Mesenchymal stem cell (in vitro differentiated cells and primary cell): ENCODE measurements at places on chromosomes 7 and 10.
A peak's percentile ranks its signal among the peaks of the same experiment; 100 is the strongest.

DNA sequence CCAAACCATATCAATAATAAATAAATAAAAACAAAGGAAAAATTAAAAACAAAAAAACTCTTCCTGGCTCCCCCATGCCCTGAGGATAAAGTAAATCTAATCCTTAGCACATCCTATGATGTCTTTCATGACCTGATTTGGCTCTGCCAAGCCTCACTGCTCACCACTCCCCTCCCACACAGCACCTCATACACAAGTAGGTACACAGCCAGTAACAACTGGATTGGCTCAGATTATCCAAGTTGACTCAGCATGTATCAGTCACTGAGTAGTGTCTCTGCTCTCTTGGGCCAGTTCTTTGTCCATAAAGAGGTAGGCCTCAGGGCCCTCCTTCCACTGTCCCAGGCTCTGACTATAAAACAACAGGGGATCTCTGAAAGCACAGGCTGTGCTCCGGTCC lies 99.6 kb downstream of the STRA8 start:
- no peak for DNase-seq

DNA sequence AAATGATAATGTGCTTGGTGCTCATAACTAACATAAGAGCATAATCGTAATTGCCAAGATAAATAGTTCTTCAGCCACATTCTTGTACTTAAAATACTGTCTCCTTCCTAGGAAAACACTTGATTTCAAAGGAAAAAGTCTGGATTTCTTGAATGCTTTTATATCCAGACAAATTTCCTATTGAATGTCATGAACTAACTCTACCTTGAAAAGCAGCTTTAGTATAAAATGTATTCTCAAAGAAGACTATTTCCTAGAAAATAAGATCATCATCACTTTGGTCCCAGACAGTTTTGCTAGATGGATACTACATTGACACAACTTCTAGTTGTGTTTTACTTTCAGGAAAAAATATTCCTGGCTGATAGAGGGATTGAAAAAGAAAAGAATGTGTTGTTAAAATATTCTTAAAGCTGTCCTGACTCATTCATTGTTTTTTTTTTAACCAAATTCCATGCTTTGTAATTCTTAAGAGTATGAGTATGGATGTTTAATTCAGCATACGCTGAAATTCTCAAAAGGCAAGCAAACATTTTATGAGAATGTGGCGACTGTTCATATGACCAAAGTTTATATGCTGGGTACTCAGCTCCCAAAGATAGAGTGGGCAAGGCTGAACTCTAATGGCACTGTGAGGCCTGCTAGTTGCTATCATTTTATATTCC lies 106.1 kb downstream of the PPP1R3A start:
- DNase-seq = no peak

DNA sequence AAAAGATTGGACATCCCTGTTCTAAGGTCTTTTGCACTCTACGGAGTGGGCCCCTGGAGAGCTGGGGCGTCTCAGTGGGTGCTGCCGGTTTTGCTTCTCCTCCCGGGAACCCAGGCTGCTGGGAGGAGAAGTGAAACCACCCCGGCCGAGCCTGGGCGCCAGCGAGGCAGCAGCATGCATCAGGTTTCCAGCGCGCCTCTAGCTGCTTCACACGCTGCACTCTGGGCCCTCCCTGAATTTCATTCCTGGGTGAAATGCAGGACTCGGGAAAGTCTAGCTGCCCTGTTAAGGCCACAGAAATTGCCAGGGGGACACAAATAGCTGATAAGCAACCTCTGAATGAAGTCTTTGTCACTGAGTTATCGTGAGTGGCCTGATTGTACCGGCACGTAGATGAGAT lies 127.4 kb downstream of the TRRAP start:
- no peak for DNase-seq

DNA sequence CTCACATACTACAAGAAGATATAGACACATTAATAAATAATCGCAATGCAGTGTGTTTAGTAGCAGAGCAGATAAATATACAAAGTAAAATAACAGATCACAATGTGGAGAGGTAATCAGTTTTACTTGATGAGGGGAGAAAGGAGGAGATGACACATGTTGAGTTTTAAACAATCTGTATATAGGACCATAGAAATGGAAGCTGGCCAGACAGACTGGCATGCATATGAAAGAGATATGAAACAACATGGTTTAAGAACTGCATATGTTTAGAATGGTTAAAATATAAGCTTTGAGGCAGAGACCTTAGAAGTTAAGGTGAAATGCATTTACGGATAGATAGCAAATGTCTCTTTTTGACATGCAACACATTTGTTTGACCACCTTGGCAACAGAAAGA lies 19.8 kb upstream of the CCDC7 start:
- DNase-seq = no peak

- DNase-seq = no peak
Observed at GRCh38 chr10:110863361-110863760, 8.4 kb upstream of the PDCD4 start.

- DNase-seq = peak; percentile 37
Observed at GRCh38 chr7:20146451-20146850, 70.7 kb downstream of the MACC1 start.

DNA sequence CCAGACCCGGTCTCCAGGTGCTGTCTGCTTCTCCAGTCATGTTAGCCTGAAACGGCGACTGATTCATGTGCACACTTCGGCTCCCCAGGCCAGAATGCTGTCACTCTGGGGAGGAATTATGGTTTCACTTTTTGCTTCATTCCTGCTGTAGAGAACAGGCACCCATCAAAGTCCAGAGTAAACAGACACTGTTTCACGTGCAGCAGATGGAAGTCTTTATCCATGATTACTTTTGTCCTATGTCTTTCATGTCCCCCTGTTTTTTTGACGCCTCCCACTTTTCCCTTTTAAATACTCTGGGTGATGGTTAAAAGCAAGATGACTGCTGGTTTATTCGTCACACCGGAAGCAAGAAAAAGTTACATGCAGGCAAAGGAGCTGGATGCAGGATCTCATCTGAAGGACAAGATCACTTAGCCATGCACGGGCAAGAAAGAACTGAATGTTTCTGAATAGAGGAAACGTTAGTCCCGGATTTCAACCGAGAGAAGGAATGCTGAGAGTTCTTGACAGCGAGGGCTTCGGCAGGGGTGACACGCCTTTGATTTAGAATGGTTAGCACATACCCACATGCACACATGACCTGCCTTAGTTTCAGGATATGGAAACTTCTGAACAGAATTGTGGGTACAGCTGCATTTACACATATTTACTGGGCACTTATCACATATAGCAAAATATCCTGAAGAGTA lies 250.0 kb upstream of the KLF6 start:
- peak; percentile 58 for DNase-seq

DNA sequence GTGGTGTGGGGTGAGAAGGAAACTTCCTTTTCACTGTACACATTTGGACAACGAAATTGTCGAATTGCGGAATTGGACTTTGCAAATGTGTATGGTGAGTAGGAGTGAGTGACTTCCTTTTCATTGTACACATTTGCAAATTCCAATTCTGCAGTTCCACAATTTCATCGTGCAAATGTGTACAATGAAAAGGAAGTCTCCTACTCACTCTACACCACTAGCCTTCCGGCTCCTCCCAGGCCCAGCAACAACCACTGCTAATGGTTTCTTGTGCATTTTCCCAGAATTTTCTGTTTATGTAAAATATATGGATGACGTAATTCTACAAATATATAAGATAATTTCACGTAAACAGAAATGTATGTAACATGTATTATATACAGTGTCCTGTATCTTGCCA lies 118.5 kb downstream of the ARL4A start:
- DNase-seq = no peak

- no peak for DNase-seq
Observed at GRCh38 chr10:114655671-114656070, 2.4 kb downstream of the ABLIM1 start.

GRCh38 chr10:45515630-45516029 lies 141.6 kb downstream of the ALOX5 start:
- no peak for DNase-seq

GRCh38 chr7:99195867-99196266 lies 12.0 kb downstream of the KPNA7 start:
- DNase-seq = no peak

DNA sequence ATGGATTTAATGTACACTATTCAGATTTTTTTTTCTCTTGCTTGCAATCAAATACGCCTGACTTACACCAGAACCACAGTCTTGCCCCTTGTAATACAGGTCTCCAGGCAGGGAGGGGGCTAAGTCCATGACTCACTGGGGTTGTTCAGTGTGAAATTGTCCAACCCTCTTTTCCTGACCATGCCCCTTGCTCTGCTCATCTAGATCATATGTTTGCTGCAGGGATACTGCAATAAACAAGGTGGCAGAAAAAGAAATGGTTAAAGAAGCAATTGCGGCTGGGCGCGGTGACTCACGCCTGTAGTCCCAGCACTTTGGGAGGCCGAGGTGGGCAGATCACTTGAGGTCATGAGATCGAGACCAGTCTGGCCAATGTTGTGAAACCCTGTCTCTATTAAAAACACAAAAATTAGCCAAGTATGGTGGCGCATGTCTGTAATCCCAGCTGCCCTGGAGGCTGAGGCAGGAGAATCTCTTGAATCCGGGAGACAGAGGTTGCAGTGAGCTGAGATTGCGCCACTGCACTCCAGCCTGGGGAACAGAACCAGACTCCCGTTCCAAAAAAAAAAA lies 85.5 kb downstream of the TMEM130 start:
- DNase-seq = no peak

DNA sequence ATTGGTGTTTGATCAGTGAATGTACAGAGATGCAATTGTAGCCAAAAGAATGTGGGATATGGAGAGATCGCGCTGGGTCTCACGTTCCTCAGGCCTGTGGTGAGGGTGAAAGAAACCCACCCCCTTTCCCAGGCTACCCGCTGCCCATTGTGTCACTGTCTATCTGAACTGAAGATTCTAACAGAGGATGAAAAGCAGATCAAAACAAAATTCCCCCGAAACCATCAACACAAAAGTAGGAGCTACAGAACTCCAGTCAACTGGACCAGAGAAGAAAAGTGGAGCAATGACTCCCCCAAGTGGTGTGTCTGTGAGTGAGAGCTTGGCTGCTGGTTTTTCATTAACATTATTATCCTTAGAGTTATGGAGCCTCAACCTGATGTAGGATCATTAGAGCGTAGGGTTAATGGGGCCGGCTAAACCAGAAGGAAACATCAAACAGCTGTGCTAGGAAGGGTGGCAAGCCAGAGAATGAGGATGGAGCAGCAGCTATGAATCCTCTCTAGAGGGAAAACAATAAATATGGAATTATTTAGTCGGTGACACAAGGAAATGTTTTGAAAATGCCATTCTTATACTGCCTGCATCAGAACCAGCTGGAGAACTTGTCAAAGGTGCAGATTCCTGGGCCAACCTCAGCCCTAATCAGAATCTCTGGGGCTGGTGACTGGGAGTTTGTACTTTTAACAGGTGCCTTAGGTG lies 38.3 kb downstream of the AKR1B1 start:
- peak; percentile 53 for DNase-seq

DNA sequence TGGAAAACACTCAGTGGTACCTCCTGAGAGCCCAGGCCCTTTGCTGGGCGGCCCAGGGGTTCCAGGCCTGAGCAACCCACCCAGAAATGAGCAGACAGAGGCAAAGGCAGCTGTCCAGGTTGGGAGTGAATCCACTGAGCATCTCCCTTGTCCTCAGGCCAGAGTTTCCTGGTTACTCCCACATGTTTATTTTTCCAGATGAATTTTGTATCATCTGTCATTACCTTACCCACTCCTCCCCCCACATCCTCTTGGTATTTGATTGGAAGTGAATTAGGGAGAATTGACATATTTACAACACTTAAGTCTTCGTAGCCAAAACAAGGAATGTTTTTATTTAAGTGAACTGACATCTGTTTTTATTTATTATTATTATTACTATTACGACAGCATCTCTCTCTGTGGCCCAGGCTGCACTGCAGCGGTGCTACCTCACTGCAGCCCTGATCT lies 13.2 kb upstream of the LMBR1 start:
- no peak for DNase-seq

DNA sequence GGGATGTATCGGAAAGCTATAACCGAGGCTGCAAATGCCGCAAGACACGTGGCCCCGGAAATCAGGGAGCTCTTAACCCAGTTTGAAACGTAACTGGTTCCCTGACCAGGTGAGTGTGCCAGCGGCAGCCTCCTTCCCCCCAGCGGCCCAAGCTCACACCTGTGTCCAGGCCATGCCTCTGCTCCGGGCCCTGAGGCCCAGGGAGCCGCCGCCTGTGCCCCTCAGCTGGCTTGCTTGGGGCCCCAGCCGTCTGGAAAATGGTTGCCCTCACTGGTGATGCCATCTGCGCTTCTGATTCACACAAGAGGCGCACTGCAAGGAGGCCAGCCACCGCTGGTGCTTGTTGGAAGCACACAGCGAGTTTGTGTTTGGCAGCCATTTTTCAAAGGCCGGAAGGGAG lies 9.2 kb downstream of the PWWP2B start:
- DNase-seq = no peak

GRCh38 chr10:124025660-124026588 lies 67.5 kb downstream of the CHST15 start:
- peak; percentile 38 for DNase-seq

GRCh38 chr7:157799076-157799685 lies 462.4 kb downstream of the DNAJB6 start:
- DNase-seq = no peak

DNA sequence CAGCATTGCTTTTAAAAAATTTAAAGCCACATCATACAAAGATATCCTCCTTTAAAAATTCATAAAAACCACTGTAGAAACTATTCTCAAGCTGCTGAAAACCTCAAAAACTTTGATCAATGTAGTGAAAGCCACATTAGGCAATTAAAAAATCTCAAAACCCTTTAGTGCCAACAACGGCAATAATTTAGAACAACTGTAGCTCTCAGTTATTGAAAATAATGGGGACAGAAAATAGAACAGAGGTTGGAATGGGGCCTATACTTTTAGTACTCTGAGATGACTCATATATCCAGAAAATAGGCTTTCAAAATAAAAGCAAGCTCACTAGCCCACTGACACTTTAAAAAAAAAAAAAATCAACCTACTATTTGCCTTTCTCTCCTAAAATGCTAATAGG lies 87.5 kb downstream of the GSAP start:
- DNase-seq = no peak

DNA sequence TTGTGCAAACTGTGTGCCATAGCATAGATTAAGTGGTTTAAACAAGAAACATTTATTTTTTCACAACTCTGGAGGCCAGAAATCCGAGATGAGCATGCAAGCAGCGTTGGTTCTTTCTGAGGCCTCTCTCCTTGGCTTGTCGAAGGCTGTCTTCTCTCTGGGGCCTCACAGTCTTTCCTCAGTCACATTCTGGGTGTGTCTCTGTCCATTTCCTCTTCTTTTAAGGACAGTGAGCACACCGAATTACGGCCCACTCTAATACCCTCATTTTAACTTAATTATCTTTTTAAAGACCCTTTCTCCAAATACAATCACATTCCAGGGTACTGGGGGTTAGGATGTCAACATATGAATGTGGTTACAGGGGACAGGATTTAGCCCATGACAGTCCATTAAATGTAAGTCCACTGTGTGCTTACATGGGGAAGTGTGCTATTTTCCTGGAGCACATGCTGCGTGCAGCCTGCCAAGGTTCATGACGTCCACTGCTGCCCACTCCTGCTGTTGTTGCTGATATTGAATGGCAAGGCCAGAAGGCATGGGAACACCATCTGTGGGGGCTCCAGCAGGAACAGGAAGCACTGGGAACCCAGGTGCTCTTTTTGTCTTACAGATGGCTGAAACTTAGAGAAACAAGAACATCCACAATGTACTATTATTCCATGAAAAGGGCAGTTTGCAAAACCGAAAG lies 365.5 kb downstream of the GALNT17 start:
- no peak for DNase-seq
